ENCODE measurements at places on chromosomes 5 and 9.

- DNase-seq: no peak
These were observed 340.0 kb upstream of the EDIL3 start for GRCh38 chr5:84724683-84725082.

DNA sequence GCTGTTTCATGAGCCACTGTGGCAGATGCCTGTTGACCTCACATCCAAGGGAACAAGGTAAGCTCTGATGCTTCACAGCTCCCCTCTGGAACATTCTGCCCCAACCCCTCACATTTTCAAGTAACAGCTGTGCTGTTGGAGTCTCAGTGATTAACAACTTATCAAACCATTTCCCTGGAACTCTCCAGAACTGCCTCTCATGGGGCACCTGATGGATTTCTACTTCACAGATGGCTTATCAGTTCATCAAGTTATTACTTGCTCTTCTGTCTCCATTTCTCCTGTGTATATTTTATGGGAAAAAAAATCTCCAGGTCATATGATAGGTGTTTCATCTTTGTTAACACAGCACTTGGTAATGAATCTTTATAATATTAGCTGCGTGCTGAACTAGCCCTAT, 322.4 kb downstream of the MAN2A1 start:
- DNase-seq: no peak

- DNase-seq: no peak
These were observed 262.7 kb downstream of the PARP8 start for GRCh38 chr5:50929174-50929573.

- DNase-seq: no peak
These were observed 11.2 kb downstream of the CSNK1A1 start for GRCh38 chr5:149540089-149540488.

GRCh38 chr9:114994768-114995167, 64.4 kb upstream of the TNFSF8 start:
- no peak for DNase-seq

DNA sequence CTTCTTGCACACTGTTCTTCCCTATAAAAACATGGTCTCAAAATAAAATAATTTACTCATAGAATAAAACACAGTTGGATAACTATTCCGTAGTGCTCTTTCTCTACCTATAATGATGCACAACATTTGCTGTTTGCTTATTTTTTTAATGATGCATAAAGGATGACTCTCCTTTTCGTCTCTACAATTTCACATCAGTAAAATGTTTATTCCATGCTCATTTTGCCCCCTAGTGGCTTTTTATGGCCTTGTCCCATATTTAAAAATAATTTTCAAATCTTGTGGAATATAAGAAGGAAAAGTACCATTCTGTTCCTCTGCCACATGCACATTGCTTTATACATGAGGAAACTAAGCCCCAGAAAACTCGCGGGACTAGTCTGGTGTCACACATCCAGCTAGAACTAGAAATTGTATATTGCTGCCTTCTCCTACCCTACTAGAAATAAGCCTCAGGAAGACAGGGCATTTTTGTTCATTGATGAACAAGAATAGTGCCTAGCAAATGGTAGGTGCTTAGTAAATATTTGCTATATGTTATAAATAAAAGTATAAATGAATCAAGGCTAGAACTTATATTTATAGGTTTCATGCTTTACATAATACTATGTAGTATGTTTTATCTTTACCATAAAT, 12.7 kb downstream of the KCTD16 start:
- peak; percentile 14 for DNase-seq

GRCh38 chr5:139903795-139904565, 108.4 kb downstream of the PSD2 start:
- no peak for DNase-seq

DNA sequence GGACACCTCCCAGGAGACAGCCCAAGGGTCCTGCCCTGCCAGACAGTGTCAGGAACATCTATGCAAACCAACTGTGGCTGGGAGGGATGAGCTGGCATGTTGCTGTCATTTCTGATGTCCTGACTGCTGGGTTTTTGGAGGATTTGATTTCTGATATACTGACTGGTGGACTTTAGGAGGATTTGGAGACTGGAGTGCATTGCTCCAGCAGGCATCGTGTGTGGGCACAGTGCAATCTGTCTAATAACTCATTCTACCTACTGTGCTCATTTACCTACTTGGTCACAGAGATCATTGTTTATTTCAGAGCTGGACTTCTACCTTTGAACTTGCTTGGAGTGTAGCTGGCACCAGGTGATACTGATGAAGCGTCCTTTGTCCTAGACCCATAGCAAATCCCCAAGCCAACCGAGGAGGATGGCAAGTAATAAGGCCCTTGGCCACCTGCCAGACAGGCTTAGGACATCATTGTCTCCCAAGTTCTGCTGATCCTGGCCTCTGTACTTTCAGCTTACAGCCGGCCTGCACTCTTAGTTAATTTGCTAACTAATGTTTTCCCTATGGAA, 124.3 kb upstream of the ICE1 start:
- no peak for DNase-seq

DNA sequence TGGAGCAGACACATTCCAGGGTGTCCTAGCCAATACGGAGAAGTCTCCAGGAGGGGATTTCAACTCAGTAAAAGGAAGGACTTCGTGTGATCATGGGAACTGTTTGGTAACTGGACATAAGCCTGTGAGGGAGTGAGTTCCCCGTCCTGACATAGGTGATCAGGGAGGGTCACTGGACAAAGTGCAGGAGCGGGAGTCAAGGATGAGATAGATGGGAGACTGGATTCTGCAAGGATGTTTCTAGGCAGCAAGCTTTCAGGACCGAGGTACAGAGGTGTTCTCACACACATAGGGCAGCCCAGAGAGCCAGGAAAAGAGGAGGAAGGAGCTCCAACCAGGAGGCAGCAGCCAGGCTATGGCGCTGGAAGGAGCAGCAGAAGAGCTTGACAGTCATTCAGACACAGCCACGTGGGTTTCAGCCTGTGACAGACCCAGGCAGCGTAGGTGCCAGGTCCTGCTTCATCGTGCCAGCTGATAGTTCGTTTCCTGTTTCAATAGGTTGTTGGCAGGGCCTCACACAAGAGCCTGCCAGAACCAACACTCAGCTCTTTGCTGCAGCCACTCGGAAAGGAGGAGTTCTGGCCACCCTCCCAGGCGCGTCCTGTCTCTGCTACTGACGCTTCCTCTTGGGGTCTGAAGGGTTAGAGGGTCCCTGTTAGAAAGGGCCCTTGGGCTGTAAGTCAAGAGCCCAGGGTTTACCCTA, 84.1 kb downstream of the AMBP start:
- no peak for DNase-seq

DNA sequence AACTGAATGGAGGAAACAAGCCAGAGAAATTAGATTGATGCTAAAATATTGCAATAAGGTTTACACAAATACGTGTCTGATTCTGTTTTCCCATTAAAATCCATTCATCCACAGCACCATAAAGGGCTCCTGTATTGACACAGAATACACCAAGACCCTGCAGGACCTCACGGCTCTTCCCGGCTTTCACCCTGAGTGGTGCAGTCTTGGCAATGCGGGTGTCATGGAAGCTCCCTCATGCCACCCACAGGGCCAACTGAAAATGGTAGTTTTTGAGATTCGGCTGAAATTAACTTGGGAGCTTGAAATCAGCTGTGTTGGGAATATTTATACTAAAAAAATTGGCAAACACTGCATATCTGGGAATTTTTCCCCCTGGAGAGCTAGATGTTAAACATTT, 17.3 kb upstream of the EXOC3 start:
- DNase-seq: no peak

GRCh38 chr5:39205550-39205949, 13.8 kb downstream of the FYB1 start:
- DNase-seq: no peak

DNA sequence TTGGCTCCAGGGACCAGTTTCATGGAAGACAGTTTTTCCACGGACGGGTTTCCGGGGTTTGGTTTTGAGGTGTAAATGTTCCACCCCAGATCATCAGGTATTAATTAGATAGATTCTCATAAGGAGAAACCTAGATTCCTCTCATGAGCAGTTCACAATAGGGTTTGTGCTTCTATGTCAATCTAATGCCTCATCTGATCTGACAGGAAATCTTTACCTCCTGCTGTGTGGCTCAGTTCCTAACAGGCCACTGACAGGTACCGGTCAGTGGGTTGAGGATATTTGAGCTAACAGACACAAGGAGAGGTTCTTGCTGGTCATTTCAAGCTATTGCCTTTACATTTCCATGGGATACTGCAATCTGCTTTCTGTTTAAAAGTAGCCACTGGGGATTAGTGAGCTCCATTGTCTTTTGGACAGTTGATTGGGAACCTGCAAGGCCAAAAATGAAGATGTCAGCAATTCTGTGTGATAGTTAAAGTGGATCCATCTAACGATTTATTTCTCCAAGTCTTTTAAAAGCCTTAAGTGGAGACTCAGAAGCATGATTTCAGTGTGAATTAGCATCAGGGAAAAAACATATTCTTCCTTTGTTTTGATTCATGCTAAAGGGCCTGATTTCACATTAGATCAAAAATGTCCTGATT, 38.6 kb downstream of the MRPS30 start:
- no peak for DNase-seq

- no peak for DNase-seq
These were observed 33.5 kb downstream of the TMEM245 start for GRCh38 chr9:109086221-109086620.

DNA sequence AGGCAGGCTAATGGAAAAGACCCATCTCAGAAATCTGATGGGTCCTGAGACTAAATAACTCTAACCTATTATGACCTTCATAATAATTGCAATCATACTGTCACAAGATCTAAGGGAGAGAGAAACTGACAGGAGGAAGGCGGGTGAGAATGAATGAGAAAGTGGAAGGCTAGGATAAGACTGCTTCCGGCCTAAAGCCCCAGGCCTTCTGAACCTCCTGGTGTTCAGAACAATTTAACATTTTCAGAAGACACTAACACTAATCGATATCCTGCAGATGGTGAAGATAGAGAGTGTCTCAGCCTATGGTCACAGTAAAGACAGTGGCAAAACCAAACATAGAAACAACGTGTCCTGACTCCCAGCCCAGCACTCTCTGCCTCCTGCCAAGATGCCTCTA, 1.2 kb downstream of the RPS14 start:
- no peak for DNase-seq

- DNase-seq: no peak
These were observed 150.6 kb upstream of the ANKRD55 start for GRCh38 chr5:56383761-56384160.

DNA sequence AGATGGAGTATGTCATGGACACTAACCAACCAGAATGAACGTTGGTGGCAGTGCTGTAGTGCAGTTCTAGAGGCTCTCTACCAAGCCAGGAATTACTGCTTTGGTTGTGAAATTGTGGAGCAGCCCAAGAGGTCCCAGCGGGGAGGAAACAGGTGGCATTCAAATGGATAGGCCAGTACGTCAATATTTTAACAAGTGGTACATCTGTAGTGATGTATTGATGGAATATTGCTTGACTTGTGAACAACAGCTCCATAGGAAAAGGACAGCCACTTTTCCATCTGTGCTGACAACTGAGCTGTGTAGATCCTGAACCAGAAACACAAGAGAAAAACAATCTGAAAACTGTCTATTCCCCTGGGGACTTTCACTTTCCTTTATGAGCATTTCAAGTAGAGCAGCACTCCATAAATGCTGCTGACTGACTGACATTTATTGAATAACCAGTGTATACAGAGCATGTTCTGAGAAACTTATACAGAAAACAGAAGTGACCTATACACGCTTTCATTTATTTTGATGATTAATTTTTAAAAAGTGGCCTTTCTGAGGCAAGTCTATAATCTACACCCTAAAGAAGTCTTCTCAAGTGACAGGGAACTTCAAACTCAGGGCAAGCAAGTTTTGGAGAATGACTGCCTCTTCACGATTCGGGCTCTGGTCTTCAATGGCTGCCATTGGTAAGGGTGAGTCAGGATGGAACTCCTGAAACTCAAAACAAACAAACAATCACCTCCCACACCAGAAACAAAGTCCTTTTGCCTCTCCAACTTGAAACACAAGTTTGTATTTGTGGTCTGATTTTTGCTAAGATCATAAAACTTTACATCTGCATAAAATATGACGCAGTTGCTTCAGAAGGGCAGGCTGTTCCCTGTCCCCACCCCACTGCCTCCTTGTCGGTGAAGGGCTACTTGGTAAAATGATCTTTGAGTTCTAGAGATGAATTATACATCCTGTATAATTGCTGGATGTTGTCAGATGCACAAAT, 362.4 kb downstream of the NDUFS4 start:
- peak; percentile 7 for DNase-seq

DNA sequence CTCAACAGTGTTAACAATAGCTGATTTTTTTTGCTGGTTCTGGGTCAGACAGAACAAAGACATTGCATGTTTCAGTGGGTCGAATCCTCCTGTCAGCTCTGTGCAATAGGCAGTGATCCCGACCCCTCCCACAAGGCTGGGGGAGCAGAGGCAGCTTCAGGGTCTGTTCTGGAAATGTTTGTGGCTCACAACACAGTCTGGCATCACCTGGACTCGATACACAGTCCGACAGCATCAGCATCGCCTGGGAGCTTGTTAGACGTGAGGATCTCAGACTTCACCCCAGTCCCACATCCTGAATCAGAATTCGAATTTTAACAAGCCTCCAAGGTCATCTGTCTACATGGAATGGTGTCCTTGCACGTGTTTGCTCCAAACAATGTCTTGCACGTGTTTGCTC, 384.7 kb downstream of the IRX2 start:
- no peak for DNase-seq

GRCh38 chr9:22055090-22055489, 46.0 kb upstream of the CDKN2B start:
- DNase-seq: no peak

DNA sequence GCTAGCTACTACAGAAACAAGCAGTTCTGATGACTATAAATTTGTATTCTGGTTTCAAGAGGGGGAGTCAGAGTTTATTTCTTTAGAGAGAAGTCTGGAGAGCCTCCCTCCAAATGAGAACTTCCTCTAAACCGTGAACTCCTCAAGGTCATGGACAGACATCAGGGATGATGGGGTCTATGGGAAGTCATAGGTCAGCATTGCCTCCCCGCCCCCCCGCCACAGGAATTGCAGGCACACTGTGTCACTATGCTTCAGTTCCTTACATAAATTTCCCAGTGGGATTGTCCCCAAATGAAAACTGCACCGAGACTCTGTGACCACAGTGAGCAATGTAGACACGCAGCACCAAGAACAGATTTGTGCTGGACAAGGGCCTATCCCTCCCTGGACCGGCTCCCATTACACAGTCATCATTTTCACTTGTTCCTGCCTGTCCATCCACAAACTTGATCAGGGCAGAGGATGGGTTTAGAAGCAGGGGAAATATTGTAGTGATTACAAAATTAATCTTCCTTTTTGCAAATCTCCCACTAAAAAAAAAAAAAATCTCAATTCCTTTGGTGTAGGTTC, 300.3 kb downstream of the EFNA5 start:
- no peak for DNase-seq
